ENCODE measurements at places on chromosomes 12 and 14.

DNA sequence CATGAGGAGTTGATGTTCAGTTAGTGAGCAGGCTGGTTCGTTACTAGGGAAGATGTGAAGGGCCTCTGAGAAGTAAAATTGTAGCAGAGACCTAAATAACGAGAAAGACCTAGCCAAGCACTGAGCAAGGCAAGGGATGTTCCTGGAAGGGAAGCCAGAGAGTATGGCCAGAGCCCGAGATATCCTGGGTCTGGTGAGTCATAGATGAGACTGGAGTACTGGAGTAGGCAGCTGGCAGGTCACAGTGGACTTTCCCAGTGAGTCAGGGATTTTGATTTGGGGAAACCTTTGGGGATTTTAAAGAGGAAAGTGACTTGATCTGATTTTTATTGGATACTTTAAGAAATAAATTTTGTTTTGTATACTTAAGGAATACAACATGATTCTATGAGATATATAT lies 369.0 kb downstream of the DIO2 start:
- DNase-seq: no peak

GRCh38 chr12:48813465-48814261 lies 4.6 kb upstream of the CACNB3 start:
- DNase-seq: no peak

DNA sequence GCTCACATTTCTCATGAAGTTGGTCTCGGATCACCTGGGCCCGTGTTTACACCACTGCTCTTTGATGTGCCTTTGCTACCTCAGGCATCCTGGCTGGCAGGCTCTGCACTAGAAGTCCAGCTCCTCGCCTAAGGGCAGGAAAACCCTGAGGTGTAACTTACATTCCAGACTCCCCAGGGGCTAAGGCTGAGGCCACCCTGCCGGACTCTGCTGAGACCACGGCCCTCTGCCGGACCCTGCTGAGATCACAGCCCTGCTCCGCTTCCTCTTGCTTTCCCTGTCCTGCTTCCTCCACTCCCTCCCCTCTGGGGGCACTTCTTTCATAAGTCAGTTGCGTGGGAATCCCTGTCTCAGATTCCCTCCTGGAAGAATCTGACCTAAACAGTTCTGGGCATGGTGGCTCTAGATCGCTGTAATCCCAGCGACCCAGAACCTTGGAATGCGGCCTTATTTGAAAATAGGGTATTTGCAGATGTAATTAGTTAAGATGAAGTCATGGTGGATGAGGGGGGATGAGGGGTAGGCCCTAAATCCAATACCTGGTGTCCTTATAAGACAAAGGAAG lies 17.2 kb downstream of the RILPL1 start:
- no peak for DNase-seq

DNA sequence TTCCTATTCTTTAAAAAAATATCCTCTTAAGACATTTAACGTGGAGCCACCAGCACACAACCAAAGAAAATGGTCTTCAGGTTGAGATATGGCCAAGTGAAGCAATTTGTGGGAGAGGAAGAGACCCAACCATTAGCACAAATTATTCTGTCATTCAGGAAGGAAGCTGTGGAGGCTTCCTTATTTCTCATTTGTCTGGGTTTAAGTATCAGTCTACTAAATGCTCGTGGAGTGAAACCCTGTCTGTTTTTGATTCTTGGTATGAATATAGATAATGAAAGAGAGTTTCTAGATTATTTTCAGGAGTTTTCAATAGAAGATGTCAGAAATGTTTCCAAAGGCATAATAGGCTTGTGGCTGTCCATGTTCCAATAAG lies 125.1 kb downstream of the GPR65 start:
- DNase-seq: peak; percentile 2

- DNase-seq: no peak
These were observed 77.2 kb upstream of the DCD start for GRCh38 chr12:54725233-54725843.

DNA sequence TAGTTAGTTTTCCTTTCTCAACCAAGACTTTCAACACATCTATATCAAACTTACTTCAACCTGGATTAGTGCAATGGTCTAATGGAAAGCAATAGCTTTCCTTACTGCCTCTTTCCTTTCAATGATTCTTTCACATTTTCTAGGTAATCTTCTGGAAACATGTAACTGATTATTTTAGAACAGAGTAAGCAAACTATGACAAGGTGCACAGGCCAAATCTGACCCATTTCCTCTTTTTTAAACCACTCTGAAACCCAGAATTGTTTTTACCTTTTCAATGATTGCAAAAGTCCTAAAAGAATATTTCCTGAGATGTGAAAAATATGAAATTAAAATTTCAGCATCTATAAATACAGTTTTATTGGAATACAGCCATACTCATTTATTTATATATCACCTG lies 81.6 kb upstream of the TMTC2 start:
- no peak for DNase-seq

- no peak for DNase-seq
These were observed 359.3 kb downstream of the TMTC2 start for GRCh38 chr12:83046019-83046418.

- DNase-seq: no peak
These were observed 67.7 kb downstream of the NT5DC3 start for GRCh38 chr12:103773109-103773910.

GRCh38 chr12:45220363-45220931 lies 4.6 kb downstream of the ANO6 start:
- DNase-seq: no peak

- no peak for DNase-seq
These were observed 19.2 kb downstream of the SLC7A8 start for GRCh38 chr14:23164250-23164649.

DNA sequence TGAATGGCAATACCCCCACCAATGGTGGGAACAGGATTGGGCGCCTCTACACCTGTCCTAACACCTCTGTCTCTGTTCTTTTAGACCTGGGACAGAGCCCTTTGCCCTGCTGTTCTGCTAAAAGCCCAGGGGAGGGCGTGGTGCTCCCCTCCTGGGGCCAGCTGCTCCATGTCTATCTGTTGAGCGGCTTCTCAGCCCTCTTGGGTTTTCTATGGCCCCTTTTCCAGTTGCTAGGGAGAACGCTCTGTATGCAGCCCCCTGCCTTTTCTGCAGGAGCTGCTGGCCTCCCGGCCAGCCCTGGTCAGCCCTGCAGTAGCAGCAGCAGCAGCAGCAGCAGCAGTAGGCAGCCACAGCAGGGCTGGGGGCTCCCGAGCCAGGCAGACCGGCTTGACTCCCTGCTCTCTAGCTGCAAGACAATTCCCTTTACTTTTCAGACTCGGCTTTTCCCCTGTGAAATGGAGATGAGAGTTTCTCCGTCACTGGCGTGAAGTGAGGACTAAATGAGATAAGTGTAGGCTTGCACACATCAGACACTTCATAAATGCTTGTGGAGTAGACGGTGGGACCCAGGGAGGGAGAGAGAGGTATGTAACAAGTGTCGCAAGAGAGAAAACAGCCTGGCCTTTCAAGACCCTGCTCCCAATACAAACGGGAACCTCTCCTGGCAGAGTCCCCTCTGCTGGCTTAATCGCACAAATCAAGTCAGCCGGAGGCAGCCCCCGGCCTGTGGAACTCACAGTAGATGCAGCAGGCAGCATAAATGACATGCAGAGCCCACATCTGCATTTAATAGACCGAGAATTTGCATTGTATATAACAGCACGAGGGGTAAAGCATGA lies 1.0 kb downstream of the RTL1 start:
- no peak for DNase-seq

- no peak for DNase-seq
These were observed 11.5 kb downstream of the MUCL1 start for GRCh38 chr12:54865683-54866324.

DNA sequence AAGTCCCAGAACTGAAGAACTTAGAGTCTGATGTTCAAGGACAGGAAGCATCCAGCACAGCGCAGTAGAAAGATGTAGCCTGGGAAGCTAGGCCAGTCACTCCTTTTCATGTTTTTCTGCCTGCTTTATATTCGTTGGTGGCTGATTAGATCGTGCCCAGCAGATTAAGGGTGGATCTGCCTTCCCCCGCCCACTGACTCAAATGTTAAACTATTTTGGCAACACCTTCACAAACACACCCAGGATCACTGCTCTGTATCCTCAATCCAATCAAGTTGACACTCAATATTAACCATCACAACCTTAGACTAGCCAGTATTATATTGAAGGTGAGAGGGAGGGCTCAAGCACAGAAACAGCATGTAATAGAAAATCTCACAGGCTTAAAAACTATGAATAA lies 222.9 kb downstream of the C12orf50 start:
- no peak for DNase-seq

DNA sequence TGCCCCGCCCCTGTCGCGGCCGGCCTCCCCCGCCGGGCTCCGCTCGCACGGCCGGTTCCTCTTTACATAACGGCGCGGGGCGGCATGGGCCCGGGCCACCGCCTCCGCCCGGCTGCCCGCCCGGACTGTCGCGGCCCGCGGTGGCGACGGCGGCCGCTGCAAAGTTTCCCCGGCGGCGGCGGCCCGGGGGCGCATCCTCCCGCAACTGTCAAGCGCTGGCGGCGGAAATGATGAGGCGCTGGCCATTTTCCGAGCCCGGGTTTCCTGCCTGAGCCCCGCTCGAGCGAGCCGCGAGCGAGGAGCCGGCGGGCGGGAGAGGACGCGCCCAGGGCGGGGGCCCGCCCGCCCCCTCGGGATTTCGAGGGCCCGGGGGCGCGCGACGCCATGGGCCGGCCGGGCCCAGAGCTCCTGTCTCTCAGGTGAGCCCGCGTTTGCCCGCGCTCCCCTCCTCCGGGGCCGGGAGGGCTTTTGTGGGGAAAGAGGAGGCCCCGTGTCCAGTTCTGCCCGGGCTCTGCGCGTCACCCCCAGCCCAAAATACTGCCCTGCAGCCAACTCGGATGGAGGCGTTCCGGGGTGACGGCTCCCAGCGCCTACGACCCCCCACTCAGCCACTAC lies at the start of gene SH2B3:
SH2B3 (plus strand) TSS at position 65 of the 615 bp plus-strand sequence. CDS start 12,223 bp downstream, outside the sequence.
- peak; percentile 80 for DNase-seq

DNA sequence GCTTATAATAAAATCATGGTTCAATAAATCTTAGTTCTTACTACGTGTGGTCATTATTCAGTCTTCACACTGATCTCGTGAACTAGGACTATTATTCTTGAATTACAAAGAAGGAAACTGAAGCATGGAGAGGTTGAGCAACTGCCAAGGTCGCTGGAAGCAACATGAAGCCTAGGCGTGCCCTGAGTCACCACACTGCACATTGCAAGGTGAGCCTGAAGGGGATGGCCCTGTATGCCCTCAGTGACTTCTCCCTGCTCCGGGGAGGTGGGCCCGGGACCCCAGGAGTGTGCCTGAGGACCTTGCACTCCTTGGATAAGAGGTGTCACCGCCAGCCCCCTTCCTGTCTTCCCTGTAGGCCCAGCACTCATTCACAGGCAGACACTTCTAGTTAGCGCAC lies 161.6 kb downstream of the CACNA1C start:
- no peak for DNase-seq

DNA sequence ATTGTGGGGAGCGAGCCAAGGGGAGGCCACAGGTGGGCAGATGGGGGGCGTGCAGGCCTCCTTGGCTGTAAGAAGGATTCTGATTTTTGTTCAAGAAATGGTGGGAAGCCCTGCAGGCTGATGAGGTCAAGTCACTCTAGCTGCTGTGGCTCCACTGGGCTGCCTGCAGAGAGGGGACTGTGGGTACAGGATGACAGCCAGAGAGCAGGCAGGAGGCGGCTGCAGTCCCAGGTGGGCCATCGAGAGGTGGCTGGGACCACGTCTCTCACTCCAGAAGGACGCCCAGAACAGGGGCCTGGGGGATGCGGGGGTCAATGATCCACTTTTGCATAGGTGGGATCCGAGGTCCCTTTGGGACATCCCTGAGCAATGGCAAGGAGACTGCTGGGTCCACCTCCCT lies 9.1 kb downstream of the NCOR2 start:
- no peak for DNase-seq

DNA sequence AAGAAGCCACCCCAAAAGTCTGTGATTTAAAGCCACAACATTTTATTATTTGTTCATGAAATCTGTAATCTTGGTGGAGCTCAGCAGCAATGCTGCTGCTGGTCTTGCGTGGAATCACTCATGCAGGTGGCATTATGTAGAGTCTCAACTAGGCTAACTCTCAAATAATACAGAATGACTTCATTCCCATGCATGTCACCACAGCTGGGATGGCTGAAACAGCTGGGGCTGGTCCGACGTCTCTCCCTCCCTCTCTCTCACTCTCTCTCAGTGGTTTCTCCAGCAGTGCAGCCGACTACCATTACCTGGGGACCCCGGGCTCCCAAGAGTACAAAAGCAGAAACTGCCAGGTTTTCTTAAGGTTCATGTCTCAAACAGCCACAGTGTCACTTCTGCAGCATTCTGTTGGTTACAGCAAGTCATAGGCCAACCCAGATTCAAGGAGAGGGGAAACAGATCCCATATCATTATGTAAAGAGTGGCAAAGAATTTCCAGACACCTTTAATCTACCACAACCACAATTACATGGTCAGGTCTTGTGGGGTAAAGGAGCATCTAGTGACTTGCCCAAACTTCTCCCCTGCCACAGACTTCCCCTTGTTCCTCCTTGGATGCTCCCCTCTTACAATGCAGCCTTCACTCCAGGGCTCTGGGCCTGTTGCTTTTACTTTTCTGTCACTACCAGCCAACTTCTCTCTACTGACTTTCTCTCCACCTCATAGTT lies 192.0 kb upstream of the HMGA2 start:
- no peak for DNase-seq

DNA sequence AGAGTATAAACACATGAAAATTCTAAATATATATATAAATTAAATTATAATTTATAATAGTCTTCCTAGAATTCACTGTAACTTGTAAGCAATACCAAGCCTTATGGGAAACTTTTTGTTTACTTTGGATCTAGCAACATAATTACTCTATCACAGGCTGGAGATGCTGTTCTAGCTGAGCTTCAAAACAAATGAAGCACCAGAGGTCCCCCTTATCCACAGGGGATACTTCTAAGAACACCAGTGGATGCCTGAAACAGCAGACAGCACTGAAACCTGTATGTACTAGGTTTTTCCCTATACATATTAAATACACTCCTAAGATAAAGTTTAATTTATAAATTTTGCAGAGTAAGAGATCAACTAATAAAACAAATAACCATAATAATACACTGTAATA lies 96.6 kb downstream of the CDK17 start:
- no peak for DNase-seq

GRCh38 chr14:59772233-59772632 lies 98.3 kb downstream of the RTN1 start:
- DNase-seq: no peak

DNA sequence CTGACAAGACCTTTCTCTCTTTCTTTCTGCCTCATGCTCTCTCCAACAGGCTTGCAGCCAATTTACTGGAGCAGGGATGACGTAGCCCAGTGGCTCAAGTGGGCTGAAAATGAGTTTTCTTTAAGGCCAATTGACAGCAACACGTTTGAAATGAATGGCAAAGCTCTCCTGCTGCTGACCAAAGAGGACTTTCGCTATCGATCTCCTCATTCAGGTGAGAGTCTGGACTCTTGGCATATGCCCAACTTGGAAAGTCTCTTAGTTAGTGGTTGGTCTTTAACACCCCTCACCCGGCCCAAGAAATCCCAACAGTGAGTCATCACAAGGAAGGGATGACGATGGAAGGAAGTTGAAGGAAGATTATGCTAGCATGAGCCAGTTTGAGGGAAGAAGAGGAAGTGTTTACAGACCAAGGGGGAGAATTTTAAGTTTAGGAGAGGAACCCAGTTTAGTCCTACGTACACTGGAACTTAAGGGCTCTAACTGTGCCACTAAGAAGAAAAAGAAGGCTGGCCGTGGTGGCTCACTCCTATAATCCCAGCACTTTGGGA lies 189.7 kb downstream of the ETV6 start:
- DNase-seq: no peak

Data from activated CD4-positive, alpha-beta T cell treated with anti-CD3 and anti-CD28 coated beads, Interleukin-2, Interleukin-6, amounts not matched to agents 100 ng/mL and 50 ng/mL, durations not matched to agents 16 hours and 8 hours (primary cell).